Stimulated activated CD4-positive, alpha-beta T cell treated with anti-CD3 and anti-CD28 coated beads, Interleukin-1b, Interleukin-23, amount 100 ng/mL, for 24 hours (primary cell): ENCODE measurements at places on chromosomes 7 and 10.

DNA sequence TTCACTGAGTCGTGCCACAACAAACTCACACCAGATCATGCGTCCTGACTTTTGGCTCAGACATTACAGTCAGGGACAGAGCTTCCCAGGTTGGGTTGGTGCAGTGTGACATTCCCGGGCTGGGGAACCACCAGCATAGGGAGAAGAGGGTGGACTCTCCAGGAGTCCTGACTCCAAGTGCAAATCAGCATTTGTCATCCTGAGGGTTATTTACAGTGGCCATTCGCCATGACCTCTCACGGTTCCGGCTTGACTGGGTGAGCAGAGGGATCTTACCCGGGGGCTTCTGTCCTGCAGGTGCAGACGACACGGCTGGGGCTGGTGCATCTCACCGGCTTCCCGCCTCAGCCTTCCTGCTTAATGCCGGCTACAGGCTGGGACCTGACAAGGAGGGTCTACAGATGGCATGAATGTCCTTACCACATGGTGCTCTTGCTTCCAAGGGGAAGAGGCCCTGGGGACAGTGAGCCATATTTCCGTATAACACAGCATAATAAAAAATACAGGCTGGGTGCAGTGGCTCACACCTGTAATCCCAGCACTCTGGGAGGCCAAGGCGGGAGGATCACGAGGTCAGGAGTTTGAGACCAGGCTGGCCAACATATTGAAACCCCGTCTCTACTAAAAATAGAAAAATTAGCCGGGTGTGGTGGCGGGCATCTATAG is 12.5 kb upstream of the INTS1 start:
- no peak for DNase-seq

GRCh38 chr7:88218429-88218745 is 1.5 kb downstream of the SRI start:
- no peak for DNase-seq

DNA sequence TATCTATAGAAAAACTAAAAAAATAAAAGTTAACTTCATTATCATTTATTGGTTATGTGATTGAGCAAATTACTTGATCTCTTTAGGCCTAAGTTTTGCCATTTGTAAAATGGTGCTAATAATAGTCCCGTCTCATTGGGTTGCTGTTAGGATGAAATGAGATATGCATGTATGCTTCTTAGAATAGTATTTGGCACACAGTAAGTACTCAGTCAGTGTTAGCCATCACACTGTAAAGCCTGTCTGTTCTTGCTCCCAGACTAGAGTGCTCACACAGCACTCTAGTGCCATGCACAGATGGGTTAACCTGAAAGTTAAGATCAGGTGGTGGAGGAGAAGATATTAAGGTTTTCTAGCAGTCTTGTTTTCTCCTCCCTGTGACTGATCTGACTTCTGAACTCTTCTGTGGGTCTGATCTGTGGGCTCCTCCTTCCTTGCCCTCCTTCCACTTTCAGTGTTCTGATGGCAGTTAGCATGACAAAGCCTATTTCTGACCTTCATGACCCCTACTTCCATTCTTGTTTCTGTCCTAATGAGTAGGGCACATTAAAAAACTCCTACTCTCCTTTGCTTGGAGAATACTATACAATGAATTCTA is 167.5 kb downstream of the RNLS start:
- no peak for DNase-seq

DNA sequence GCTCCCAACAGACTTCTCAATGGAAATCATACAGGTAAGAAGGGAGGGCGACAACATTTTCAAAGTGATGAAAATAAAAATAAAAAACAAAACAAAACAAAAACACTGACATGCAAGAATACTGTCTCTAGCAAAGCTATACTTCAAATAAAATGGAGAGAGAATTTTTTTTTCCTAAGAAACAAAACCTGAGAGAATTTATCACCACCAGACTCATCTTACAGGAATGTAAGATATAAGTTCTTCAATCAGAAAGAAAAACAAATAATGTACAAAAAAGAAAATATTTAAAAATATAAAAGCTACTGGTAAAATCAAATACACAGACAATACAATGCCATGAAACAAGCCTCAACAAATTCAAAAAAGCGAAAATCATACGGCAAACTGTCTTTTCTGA is 113.2 kb downstream of the NRBF2 start:
- no peak for DNase-seq

DNA sequence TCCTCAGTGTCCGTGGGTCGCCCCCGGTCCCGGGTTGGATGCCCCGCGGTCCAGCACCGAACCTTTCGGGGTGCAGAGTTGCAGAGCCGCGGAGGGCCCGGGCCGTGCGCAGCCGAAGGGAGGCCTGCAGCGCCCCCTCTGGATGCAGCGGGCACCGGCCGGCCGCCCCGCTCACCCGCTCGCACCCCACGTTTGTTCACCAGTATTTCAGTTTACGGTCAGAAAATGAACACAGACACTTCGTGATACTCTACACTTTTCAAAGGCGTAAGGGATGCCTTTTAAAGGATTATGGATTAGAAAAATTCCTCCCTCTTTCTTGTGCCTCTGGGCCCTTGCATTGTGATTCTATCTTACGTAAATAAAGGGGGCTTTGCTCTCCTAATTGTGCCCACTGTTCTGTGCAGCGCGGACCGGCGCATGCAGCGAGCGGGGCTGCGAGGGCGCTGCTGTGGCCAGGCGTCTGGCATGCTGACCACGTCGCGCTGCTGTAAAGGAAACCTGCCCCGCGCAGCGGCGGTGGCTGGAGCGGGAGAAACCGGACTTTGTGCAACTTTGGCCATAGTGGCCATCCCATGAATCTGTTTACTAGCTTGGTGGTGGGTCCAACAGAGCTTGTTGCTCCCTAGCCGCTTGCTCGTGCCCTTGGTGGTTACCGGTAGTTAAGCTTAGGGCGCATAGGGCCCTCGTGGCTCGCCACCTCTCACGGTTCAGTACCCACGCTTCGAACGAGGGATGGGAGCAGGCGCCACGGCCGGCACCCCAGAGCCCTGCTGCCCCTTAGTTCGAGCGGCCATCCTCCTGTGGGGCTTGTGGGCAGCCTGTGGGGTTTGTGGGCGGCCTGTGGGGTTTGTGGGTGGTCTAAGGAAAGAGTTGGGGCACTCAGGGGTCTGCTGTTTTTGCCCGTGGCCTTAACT is 739 bp upstream of the MEST start:
- DNase-seq = no peak

DNA sequence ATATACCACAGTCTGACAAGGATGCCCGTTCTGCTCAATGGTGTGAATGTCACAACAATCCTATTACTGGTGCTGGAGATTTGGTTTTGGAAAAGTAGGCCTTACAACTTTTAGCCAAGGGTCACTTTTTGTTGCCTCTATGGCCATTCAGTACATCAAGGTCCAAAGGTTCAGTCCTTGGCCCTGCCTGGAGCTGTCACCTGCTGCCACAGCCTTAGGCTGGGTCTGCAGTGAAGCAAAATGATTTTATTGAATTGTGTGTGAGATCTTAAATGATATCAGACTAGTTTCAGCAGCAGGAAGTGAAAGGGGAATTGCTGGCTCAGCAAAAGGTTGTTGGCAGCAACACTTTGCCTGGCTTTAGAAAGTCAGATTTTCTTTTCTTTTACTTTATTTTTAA is 427.6 kb downstream of the THSD7A start:
- no peak for DNase-seq

- no peak for DNase-seq
Measured at GRCh38 chr10:128871671-128872231, 595.3 kb upstream of the MGMT start.

DNA sequence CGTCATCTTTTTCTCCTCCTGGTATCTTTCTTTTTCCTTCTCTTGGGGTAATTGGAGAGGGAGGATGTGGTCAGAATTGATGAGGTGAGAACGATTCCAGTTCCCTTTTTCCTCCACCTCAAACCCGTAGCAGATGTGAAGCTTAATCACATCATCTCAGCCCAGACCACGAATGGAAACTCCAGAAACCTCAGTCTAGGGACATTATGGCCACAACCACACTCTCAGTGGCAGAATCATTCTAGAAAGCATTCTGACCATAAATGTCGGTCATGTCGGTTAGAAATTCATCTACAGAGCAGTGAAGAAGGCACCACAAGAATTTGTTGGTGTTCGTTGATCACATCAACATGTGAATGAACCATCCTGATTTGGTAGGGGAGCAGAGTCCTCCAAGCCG is 78.7 kb downstream of the GATA3 start:
- DNase-seq = no peak

DNA sequence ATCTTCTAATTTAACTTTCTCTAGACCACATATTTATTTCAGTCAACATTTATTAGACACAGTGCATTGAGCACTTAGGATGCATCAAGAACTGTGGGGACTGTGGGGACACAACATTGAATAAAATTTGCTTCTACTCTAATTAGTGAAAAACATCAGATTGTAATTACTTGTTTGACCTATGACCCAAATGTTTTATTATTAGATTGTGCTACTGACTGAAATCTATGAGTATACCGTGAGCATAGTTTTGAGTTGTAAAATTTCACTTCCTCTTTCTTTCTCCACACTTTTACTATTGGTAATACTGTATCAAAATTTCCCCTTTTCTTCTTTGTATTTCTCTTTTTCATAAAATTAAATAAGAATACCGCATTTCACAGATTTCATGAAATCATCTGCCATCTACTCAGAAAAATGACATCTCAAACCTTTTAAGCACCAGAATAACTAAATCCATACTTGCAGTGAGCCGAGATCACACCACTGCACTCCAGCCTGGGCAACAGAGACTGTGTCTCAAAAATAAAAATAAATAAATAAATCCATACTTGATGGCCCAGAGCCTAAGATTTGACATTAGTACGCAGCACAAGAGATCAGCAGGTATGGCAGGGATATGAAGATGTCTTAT is 25.4 kb upstream of the INPP5F start:
- no peak for DNase-seq

- no peak for DNase-seq
Measured at GRCh38 chr7:22823142-22823497, 471 bp upstream of the TOMM7 start.

DNA sequence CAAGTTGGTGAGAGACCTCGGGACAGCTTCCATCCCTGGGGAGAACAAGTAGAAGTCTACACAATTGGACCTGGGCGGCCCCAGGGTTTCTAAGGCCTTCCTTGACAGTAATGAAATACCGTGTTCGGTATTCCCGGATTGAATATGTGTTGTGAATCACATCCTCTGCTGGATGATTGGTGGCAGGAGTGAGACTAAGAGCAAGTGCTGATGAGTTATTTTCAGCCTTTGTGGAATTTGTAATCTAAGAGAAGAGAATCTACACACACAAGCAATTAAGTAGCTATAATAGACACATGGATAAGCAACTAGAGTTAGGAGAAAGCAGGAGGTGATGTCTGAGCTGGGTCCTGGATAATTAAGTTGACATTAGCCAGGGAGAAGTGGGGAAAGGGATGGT is 64.8 kb upstream of the VWC2 start:
- no peak for DNase-seq

GRCh38 chr7:17651863-17652385 is 288.4 kb downstream of the SNX13 start:
- no peak for DNase-seq

GRCh38 chr10:33643042-33643441 is 308.6 kb upstream of the NRP1 start:
- no peak for DNase-seq

- DNase-seq = no peak
Measured at GRCh38 chr7:24197852-24198251, 86.1 kb upstream of the NPY start.

DNA sequence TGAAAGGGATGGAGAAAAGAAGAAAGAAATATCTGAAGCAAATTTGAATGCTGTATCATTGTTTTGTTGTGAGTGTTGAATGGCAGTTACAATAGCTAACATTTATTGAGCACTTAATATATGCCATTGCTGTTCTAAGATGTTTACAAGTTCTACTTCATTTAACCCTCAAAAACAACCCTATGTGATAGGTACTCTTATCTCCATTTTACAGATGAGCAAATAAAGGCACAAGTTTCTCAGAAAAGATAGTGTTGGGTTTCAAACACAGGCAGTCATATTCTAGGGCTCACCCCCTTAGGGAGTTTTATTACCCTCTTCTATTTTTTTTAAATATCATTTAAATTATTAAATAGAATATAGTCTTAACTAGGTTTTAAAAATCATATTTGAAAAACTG is 8.3 kb upstream of the ELAPOR2 start:
- DNase-seq = no peak

GRCh38 chr7:129771201-129771927 is 159.8 kb downstream of the NRF1 start:
- no peak for DNase-seq

GRCh38 chr10:22615819-22616499 is 98.4 kb downstream of the PIP4K2A start:
- no peak for DNase-seq

DNA sequence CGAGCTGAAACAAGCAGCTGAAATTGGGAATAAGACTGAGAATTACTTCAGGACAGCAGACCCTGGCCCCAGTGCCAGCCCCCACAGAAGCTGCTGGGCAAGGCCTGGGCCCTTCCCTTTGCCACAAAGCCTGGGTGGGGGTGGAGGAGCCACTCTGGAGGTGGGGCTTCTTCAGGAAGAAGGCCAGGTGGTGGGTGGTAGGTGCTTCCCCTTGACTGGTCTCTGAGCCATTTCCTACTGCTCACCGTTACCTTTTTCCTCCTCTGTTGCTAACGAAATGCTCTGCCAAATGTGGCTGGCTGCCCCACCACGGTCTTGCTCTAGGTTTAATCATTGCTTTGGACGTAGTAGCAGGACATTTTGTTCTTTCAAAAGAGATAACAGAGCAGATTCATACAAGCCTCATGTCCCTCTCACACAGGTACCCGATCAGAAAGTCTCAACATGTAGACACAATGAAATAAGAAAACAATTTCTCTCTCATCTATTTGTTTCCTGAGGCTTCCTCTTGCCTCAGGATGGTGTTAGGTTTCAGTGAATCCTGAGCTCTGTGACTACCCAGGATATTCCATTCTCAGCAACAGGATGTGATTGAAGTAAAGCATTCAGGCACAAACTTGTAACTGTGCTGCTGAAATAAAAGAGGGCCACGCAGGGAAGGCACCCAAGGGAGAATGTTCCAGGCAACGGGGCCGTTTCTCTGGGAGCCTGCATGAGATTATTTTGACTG is 66.5 kb downstream of the WDR11 start:
- no peak for DNase-seq

DNA sequence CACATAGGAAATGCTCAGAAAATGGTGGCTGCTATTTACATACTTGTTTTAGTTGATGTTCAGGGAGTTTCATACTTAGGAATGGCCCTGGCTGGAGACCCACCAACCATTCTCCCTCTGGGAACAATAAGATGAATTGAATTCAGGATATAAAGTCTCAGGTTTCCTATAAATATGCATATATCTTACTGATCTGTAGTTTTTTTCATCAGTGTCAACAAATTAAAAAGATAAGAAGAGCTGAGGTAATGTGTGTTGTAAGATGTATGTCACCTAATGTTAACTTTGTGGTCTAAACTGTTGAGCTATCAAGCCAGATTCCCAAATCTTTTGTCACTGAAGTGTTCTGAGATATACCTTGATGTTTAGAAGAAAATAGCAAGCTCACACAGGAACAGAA is 457.5 kb downstream of the MAGI2 start:
- DNase-seq = no peak

DNA sequence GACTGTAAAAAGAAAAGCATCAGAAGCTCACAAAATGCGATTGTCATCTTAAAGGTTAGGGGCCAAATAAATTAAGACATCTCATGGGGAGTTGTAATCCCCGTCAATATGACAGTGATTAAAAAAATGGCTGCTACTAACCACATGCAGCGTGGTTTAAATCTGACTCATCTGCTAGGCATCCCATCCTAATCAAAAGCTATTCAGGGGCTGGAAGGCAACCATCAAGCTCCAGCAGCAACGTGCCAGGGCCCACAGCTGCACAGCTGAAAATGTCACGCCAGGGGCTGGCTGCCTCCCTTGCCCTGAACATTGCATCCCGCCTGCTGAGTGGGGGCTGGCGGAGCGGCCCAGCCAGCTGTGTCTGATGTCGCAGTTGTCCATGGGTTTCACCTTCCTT is 66.3 kb upstream of the FRMD4A start:
- DNase-seq = no peak
